GM23338 (cell line): ENCODE measurements at places on chromosomes 16 and 17. TPM values are rescaled to one million over a fixed set of nuclear protein-coding genes. Genes with fewer than 3 reads are reported as not detected.

Gene C16orf86
- 0.87 and 8.2 TPM in 2 replicates for total RNA-seq

Gene CCL14
- total RNA-seq: not detected in 2 replicates

Gene ABI3
- 1.2 and 3.0 TPM in 2 replicates for total RNA-seq

Gene MSI2
- total RNA-seq: 34.0 and 41.8 TPM in 2 replicates

Gene CD300LB
- not detected in 2 replicates for total RNA-seq

Gene TEKT1
- total RNA-seq: not detected in 2 replicates

Gene NUP88
- 140 and 172 TPM in 2 replicates for total RNA-seq

Gene CLDN7
- total RNA-seq: 111 and 117 TPM in 2 replicates

Gene PMM2
- 38.2 and 45.1 TPM in 2 replicates for total RNA-seq

Gene UTP4
- 66.6 and 76.7 TPM in 2 replicates for total RNA-seq

Gene ASGR2
- 0.97 TPM in 1 of 2 replicates, not detected in the other for total RNA-seq

Gene ADAMTS18
- 0.90 TPM in 1 of 2 replicates, not detected in the other for total RNA-seq

Gene OTOP3
- total RNA-seq: not detected in 2 replicates

Gene PLCD3
- total RNA-seq: 15.9 and 32.1 TPM in 2 replicates

Gene TP53TG3D
- total RNA-seq: not detected in 2 replicates

Gene NAGS
- 7.2 and 7.7 TPM in 2 replicates for total RNA-seq

Gene DERL2
- 52.2 and 65.0 TPM in 2 replicates for total RNA-seq

Gene CLEC3A
- not detected in 2 replicates for total RNA-seq

Gene LDHD
- 7.7 and 10.6 TPM in 2 replicates for total RNA-seq

Gene KRTAP1-5
- not detected in 2 replicates for total RNA-seq

Gene CACNG3
- 0.12 TPM in 1 of 2 replicates, not detected in the other for total RNA-seq

Gene HSF4
- total RNA-seq: 1.3 TPM in 1 of 2 replicates, not detected in the other

Gene AHSP
- not detected in 2 replicates for total RNA-seq

Gene GRB7
- total RNA-seq: 23.1 and 28.9 TPM in 2 replicates

Gene C17orf107
- total RNA-seq: 3.6 and 5.9 TPM in 2 replicates

Gene MRPL38
- total RNA-seq: 47.2 and 63.6 TPM in 2 replicates

Gene CACNB1
- 12.5 and 13.1 TPM in 2 replicates for total RNA-seq

Gene CTU2
- 15.4 and 22.3 TPM in 2 replicates for total RNA-seq

Gene CDRT15
- not detected in 2 replicates for total RNA-seq

Gene CHST5
- not detected in 2 replicates for total RNA-seq

Gene PDXDC1
- total RNA-seq: 86.1 and 91.6 TPM in 2 replicates

Gene RPH3AL
- total RNA-seq: 3.5 and 6.3 TPM in 2 replicates

Gene TEKT5
- 0.19 and 0.52 TPM in 2 replicates for total RNA-seq

Gene ARHGAP44
- 10.1 and 16.4 TPM in 2 replicates for total RNA-seq
